ENCODE measurements at places on chromosomes 4 and X. TPM values are rescaled to one million over a fixed set of nuclear protein-coding genes. Genes with fewer than 3 reads are reported as not detected.

GRCh38 chr4:74531963-74532794 lies 87.2 kb downstream of the AREG start:
- DNase-seq: no peak

DNA sequence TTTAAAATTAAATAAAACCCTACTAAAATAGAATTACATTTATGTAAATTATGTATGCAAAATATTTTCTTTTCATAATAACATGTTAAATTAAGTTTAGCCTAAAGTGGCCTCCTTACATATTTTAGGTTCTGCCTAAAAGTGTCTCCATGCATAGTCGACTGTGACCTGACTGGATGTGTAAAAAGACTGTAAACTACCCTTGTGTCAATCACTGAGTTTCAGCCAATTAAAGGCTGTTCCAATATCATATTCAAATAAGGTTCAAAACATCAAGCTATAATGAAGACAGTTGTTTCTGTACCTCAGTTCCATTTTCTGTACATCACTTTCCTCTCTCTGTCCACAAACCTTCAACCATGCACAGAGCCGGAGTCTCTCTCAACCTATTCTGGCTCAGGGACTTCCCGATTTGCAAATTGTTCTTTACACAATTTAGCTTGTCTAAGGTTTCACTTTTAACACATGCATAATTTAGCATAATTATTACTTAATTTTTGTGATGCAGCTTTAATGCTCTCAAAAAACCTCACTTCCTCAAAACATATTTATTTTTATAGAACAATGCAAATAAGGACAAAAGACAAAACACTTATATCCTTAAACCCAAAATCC lies 60.1 kb downstream of the SH3RF1 start:
- DNase-seq: no peak

GRCh38 chrX:16076834-16077233 lies 46.5 kb upstream of the GRPR start:
- DNase-seq: no peak

Gene PRDM5
- polyA plus RNA-seq: 0.08 TPM

- no peak for DNase-seq
Measured at GRCh38 chr4:46385946-46386345, 4.0 kb downstream of the GABRA2 start.

Gene NDST4
- polyA plus RNA-seq: not detected

GRCh38 chr4:150533673-150534072 lies 48.3 kb upstream of the MAB21L2 start:
- no peak for DNase-seq

DNA sequence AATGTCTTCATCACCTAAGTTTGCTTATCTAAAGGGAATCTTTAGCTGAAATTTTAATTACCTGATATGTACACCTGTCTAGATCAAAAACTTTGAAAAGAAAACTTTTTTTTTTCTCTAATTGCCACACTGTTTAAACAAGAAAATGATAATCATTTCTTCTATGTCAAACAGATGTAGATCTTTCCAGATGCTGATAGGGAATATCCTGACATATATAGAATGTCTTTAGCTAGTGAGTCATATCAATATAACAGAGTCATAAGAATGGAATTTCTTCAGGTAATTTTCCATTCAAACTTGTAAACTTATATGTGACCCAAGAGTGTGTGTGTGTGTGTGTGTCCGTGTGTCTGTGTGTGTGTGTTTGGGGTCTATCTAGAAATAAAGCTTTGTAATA lies 271.9 kb downstream of the GPM6A start:
- no peak for DNase-seq

DNA sequence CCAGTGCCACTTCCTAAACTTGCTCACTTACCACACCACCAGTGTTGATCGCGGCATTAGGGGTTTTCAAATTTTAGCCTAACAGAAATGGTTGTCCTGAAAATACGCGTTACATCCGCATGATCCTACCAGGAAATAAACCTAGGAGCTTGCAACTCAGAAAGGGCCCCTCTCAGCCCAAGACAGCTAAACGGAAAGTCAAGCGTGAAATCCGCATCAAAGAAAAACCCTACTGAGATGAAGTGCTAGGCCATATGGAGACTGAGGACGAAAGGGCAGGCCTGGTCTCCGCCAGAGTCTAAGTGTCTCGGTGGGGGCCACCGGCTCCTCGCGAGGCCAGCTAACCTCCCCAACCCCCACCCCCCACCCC lies 626 bp downstream of the YTHDC1 start:
- peak; percentile 51 for DNase-seq

Gene ARMCX4
- polyA plus RNA-seq: 0.78 TPM

- DNase-seq: no peak
Measured at GRCh38 chr4:107699466-107700206, 20.4 kb downstream of the PAPSS1 start.

DNA sequence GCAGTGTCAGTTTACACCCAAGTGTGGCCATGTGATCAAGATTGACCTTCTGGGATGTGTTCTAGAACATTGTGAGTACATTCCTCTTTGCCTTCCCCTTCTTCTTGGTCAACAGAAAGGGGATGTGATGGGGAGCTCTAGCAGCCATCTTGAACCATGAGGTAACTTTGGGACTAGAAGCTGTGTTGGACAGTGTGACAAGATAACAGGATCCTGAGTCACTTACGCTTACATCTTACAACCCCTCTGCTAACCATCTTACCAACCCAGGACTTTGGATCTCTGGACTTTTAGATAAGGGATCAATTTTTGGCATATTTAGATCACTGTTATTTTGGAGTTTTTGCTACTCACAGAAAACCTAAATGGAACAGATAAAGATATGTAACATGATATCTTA lies 625.6 kb downstream of the BCOR start:
- no peak for DNase-seq

GRCh38 chrX:63784346-63784901 lies 590 bp downstream of the ARHGEF9 start:
- DNase-seq: no peak

GRCh38 chr4:159765382-159765781 lies 662.5 kb downstream of the RAPGEF2 start:
- no peak for DNase-seq

DNA sequence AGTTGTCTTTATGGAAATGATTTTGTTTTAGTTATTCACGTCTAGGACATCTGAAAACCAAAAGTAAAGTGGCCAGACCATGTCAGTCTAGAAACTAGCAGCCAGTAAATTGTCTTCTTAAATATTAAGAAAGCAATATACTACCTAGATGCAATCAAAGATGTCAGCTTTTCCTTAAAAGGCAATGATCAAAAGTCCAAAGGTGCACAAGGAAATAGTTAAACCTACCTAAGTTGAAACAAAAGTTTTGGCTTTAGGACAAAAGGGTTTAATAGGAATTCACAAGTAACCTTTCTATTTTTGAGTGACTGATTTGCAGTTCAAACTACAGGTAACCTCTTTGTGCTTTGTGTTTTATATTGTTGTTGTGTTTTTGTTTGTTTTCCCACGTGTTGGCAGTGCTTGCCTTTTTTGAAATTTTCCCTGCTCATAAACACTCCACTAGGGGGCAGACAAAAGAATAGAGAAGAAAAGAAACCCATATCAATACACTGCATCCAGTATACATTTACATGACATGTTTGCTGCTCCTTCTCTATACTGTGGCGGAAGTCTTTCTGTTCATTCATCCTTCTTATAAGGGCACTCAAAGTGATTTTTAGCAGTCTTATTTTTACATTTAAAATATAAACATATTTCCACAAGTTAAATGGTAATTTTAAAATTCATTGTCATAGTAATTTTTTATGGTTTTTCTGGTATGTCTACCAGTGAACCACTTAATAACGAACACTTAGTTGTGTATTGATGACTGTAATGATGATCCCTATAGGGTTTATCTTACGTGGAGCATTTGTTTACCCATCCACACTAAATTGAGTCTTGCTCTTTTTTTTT lies 62.7 kb downstream of the GAB1 start:
- DNase-seq: peak; percentile 11

Gene UCP1
- polyA plus RNA-seq: not detected

DNA sequence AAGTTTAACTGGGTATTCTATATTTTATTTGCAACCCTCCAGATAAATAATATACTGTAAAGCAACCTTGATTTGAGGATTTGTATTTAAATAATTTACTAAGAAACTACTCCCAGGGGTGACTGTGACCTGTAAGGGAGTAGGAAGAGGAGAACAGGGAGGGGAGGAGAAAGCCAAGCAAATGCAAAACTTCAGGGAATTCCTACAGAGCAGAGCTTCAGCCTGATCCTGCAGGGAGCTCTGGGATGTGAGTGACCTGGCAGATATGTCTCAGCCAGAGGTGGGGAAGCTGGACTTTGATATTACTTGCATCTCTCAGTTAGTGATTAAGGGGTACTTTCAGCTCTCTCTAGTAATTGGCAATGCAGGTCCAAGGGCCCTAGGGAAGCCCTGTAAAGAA lies 302.0 kb downstream of the FRMPD4 start:
- no peak for DNase-seq

Gene TMEM156
- 24.3 TPM for polyA plus RNA-seq

Gene KDR
- not detected for polyA plus RNA-seq

DNA sequence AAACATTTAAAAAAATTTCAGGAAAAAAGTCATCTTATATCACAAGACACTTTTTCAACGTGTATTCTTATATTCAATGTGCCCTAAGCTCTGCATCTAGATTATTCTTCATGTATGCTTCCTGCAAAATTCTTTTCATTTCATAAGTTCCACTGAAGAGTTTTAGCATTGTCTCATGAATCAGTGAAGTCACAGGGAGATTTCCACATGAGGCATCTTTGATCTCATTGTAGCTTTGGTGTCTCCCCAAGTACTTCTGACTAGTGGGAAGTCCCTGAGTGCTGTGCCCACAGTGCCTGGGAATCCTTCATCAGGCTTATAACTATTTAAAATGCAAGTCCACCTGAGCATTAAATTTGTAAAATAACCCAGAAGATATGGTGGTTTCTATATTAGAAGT lies 123.8 kb downstream of the MAD2L1 start:
- no peak for DNase-seq

DNA sequence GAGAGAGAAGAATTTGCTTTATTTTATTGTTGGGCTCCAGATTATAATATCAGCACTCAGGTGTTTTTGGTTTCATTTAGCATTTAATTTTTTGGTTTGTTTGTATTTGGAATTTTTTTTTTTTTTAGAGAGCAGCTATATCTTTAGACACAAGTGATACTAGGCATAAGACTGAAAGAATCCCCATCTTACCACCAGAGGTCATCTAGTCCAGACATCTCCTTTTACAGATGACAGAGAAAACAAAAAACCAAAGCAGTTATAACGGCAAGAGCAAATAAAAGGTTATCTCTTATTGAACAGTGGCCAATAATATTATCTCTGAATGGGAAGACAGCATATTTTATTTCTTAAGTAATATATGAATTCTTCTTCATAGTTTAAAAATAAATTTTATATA lies 22.8 kb downstream of the USP38 start:
- no peak for DNase-seq

GRCh38 chr4:184375027-184375426 lies 99.3 kb downstream of the IRF2 start:
- no peak for DNase-seq

Measured in CD8-positive, alpha-beta memory T cell (primary cell).